Tibial artery (tissue), 4 donors: ENCODE measurements at places on chromosomes 2 and 18.

DNA sequence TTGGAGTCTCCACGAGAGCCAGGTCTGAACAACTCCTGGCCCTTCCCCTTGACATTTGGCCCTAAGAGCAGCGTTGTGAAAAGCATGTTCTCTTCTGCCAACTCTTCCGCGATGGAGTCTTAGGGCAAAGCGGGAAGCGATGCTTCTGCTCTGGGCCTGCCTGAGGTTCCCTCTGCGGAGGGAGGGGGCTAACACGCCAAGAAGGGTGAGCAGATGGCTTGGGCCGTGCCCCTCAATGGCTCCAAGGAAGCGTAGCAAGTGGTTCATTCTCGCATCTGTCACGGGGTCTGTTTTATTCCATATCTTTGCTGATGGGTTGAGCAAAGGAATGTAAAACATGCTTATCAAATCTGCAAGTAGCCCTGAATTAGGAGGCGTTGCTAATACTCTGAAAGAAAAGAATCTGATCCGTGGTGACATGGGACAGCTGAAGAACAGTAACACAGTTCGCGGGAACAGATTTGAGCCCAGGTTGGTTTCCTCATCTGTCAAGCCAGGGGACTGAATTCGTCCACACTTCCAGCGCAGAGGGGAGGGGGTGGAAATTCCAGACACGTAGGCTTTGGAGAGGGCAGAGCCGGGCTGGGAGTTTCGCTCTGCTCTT lies 38.0 kb downstream of the DNMT3A start:
- no peak for DNase-seq
- peaks cover 7% of the 10 kb centered on the region for H3K4me1 ChIP-seq
- H3K36me3 ChIP-seq, result peaks cover 50% of the 10 kb centered on the region
- no peaks in the 10 kb centered on the region for H3K27me3 ChIP-seq
- no peak overlapping the region for H3K27ac ChIP-seq
- H3K4me3 ChIP-seq, result no peak overlapping the region

- H3K27ac ChIP-seq, result no peak overlapping the region
- H3K36me3 ChIP-seq, result no peaks in the 10 kb centered on the region
- H3K4me1 ChIP-seq, result no peaks in the 10 kb centered on the region
- DNase-seq, result no peak
- no peaks in the 10 kb centered on the region for H3K27me3 ChIP-seq
These were observed 34.4 kb downstream of the MTA3 start for GRCh38 chr2:42602876-42603219.

- H3K36me3 ChIP-seq, result no peaks in the 10 kb centered on the region
- no peak overlapping the region for H3K27ac ChIP-seq
- H3K27me3 ChIP-seq, result no peaks in the 10 kb centered on the region
- no peak overlapping the region for H3K4me3 ChIP-seq
- no peak for DNase-seq
These were observed 73.2 kb downstream of the MAP4K4 start for GRCh38 chr2:101770726-101771125.

DNA sequence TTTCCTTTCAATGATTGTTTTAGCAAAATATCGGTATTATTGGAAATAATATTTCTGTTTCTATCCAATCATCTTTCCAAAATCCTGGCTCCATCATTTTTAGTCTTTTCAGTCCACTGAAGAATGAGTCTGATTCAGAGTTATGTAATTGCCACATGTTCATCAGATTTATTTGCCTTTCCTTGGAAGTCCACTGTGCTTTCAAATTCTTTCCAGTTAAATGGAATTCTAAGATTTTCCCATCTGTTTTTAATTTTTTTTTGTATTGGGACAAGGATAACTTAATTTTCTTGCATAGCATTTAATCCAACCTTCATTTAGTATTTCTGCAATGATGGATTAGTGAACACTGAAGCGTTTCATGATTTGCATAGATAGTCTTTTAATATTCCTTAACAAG lies 521.5 kb upstream of the NRXN1 start:
- H3K36me3 ChIP-seq, result no peaks in the 10 kb centered on the region
- no peak for DNase-seq
- no peaks in the 10 kb centered on the region for H3K4me1 ChIP-seq
- H3K4me3 ChIP-seq, result no peak overlapping the region
